ENCODE measurements at places on chromosomes 11 and 22.

- no peak for DNase-seq
These were observed 42.3 kb downstream of the PLAAT5 start for GRCh38 chr11:63448646-63449045.

DNA sequence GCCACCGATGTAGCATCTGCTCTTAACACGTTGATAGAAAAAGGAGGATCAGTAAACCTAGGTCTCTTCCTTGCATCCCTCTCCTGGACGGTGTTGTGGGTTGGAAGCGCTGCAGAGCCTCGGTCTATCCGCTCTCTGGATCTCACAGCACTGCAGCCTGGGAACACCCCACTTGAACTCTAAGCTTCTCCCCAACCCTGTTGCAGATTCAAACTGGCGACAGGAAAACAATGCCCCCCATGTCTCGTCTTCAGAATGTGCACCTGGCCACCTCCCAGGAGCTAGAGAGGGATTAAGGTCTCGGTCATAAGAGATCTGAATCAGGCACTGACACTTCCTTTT is 454 bp downstream of the TMEM218 start:
- no peak for DNase-seq

DNA sequence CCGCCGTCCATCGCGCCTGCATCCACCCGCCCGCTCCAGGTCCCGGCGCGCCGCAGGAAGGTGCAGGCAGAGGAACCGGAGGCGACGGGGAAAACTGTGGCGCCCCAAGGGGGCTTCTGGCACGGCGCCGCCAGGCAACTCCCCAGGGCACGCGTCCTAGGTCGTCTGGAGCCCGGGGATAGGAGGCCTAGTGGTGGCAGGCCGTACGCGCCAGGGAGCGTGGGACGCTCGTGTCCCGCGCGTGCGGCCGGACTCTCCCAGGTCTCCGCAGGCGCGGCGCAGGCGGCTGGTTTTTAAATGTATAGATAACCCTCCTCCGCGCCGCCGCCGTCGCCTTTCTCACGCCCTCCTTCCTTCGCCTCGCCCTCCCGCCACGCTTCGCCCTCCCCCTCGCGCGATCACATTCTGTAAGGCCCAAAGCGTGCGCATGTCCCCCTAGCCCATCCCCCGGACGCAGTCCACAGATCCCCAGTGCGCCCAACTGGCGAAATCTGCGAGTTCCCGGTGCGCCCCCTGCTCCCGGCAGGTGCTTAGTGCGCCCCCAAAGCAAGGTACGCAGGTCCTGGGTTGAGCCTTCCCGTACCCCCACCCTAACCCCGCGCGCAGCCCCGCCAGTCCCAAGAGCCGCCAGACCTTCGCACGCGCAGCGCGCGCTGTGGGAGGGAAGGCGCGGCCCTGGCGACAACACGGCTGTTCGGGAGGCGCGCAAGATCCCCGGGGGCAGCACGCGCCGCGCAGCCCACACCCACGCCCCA is at the start of gene ASCL2:
Gene ASCL2 (minus strand): TSS at position 267 of the 755 bp plus-strand sequence. CDS start 256 bp downstream, at position 11.
- no peak for DNase-seq

- no peak for DNase-seq
These were observed 81.4 kb upstream of the THY1 start for GRCh38 chr11:119504371-119504770.
